ENCODE measurements at places on chromosomes 7 and 10.

- DNase-seq, result no peak
Observed at GRCh38 chr7:127348247-127348631, 44.3 kb downstream of the ZNF800 start.

DNA sequence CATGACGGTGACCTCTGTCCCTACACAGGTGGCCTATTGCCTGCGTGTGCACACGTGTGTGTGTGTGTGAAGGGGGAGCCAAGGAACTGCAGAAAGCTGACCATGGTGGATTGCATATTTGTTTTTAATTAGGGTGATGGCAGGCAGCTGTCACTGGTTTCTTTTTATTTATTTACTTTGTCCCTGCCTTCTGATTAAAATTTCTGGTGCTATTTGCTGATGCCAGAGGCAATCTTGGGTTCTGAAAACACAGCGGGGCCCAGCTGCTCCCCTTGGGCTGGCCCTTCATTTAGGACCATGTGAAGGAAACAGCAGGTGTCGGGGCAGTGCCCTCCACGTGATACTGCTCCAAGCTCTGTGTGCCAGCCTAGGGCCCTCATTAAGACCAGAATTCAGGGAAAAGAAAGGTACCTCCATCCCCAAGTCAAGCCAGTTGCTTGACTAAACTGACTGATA, 71.3 kb upstream of the PODXL start:
- DNase-seq, result no peak

DNA sequence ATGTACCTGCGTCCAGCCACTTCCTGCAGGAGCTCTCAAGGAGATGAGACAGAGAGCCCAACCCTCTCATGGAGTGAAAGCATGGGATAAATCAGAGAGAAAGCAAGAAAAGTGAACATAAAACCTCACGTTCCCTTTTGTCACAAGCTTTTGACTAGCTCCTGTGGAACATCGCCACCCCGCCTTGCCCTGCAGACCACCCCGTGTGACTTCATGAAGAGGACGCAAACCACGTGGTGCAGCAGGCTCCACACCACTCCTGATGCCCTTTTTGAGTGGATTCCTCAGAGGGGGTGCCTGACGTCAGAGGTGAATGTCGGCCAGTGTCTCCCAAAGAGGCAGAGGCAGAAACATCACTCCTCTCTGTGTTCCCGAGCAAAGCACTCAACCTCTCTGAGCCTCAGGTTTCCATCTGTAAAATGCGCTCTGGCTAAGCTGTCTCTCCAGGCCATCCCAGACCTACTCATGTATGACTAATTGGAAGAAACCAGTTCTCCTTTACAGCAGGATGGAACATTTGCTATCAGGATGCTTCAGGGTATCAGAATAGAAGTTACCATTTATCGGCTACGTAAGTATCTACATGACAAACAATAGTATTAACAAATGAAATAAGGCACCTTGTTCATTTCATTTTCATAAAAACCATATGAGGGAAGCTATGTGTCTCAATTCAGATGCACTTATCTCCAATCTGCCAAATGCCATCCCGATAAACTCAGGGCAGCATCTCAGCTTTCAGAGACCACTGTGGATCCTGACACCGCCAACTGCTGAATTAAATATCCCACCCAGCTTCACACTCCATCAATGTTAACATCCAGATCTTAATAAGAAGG, 5.3 kb downstream of the ZNF488 start:
- DNase-seq, result no peak

- DNase-seq, result no peak
Observed at GRCh38 chr7:107162475-107162874, 6.3 kb upstream of the HBP1 start.

DNA sequence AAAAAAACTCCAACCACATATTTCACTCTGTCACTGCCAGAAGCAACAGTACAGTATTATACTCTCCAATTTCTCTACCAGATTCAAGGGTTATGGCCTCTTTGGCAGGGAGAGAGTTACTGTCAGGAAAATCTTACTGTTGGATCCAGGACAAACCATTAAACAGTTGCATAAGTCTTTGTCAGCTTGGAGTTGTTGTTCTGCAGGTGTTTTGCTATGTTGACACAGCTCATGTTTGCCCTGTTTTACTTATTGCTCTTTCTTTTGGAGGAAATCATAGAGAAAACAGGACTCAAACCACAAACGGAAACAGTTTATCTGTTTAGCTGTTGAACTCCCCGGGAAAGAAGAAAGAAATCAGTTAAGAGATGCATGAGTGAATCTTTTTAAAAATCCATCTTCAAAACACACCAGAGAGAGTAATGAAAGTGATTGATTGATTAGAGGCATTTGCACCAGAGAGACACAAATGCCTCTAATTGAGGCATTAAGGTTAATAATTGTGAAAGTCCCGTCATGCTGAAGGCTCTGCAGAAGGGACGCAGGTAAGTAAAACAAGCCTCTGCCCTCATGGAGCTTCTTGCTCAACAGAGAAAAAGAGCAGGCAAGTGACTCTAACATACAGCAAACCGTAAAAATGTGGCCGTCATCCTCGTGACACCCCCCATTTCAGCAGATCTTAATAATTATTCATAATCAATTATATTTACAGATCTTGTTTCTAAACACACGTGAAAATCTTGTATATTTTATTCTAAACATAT, 38.7 kb upstream of the ARHGAP21 start:
- no peak for DNase-seq

DNA sequence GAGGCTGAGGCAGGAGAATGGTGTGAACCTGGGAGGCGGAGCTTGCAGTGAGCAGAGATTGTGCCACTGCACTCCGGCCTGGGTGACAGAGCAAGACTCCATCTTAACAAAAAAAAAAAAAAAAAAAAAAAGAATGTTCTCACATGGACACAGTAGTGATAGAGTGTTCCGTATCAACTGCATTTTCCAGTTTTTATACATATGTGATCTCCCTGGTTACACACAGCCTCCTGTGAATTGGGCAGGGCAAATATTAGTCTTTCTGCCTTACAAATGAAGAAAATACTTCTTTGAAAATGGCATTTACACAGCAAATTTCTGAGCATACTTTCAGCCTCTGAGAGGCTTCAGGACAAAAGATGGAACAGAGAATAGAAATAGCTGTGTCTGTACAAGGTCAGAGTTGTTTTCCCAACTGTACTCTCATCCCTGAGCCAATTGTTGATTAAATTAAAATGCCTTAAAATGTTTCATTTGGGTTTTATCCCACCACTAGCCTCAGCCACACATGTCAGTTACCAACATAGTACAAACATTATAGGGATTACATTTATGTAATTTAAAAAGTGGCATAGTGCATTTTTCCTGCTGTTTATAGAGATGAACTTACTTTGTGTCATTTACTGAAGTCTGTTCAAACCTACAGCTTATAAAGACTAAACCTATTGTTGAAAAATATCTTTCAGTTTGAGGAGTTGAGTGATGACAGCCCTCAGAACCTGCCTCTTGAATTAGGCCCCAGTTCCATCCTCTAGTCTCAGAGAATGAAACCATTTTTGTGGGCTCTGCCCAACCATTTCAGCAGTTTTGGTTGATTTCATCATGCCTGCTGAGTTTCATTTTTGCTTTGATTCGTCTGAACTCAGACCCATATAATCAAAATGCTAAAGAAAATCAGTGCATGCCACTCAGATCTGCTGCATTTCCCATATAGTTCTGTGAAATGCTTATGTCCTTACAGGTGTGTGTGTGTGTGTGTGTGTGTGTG, 609.4 kb upstream of the C7orf33 start:
- no peak for DNase-seq

DNA sequence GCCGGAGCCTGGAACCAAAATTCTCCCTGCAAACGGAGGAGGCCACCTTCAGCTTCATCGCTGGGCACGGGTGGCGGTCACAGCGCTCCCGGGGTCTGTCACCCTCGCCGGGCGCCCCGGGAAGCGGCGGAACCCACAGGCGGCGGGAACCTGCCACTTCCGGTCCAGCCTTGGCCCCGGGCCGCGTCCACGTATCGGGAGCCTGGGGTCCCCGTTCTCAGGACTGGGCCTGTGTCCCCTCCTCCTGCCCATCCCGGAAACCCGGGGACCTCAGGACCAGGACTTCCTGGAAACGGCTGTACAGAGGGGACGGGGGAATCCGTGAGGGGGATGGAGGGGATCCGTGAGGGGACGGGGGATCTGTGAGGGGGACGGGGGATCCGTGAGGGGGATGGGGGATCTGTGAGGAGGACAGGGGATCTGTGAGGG, 25.4 kb downstream of the PDGFA start:
- no peak for DNase-seq

DNA sequence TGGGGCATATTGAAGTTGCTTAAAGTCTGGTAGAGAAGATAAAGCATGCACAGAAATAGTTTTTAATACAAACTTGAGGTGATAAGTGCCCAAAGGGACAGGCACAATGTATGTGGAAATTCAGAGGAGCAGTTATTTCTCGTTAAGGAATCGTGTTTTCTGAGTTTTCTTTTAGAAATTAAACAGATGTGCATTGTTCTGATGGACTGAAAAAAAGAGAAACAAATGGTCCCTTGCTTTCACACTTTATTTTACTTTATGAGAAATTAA, 45.6 kb downstream of the CNNM2 start:
- DNase-seq, result no peak

- DNase-seq, result no peak
Observed at GRCh38 chr10:85407088-85407487, 959.5 kb downstream of the GRID1 start.

- no peak for DNase-seq
Observed at GRCh38 chr10:72328829-72329204, 25.9 kb downstream of the DNAJB12 start.

GRCh38 chr7:12649348-12649747, 38.1 kb upstream of the ARL4A start:
- DNase-seq, result no peak

DNA sequence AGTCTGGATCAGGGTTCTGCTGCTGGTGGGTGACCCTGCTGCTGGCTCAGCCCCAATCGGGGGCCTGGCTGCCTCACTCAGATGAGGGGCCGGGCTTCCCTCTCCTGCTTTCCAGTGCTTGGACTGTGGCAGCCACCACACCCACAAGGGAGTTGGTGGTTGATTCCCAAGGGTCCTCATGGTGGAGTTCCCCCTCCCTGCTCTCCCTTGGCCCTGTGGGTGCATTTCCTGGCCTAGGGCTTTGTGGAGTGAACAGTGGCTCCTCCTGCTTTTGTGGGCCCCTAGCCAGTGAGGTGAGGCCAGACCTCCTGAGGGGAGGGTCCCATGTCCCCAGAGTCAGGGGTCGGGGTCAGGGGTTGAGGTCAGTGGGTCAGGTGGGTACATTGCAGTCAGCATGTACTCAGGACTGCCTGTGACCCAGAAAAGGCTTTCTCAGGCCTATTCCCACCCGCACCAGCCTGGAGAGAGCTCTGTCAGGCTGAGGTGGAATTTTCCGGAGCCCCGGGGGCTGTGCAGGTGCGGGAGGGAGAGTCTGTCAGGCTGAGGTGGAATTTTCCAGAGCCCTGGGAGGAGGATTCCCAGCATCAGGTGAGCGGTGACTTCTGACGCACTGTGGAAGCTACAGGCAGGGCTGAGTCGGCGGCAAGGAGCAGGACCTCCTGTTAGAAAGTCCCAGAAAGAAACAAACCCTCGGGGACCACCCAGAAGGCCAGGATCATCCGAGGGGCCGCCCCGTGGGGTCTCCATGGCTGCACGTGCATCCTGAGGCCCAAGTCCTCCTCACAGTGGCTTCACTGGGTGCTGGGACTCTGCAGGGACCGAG, 94.4 kb upstream of the INSIG1 start:
- DNase-seq, result no peak

DNA sequence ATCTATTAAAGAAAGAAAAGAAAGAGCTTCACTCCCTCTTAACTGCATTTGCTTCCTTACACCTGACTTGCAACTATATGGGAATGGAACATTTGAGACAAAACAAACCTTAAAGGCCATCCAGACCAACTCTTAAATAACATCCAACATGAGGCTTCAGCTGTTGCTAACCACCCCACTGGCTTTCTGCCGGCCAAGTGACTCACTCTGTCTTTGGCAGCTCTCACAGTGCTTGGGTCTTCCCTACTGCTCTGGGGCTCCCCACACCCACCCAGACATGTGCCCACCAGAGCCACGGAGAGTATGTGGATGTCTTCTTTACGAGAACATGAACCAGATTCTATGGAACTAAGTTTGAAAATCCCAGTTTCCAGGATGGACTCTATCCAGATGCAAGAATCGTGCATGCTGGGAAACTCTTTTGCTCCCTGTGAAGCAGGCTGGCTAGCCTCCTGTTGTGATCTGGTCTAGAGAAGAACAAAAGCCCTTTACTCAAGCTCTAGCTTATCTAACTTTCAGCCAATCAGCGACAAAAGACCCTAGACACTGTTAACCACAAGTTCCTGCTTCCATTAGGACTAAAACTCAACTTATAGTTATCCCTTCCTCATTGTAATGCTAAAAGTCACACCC, 245.7 kb downstream of the TCERG1L start:
- DNase-seq, result no peak

- no peak for DNase-seq
Observed at GRCh38 chr7:115047958-115048720, 126.2 kb downstream of the MDFIC start.

- DNase-seq, result peak; percentile 76
Observed at GRCh38 chr10:32149252-32149955, 93.2 kb upstream of the KIF5B start.

GRCh38 chr10:71973777-71974488, 9.7 kb downstream of the CHST3 start:
- DNase-seq, result no peak

DNA sequence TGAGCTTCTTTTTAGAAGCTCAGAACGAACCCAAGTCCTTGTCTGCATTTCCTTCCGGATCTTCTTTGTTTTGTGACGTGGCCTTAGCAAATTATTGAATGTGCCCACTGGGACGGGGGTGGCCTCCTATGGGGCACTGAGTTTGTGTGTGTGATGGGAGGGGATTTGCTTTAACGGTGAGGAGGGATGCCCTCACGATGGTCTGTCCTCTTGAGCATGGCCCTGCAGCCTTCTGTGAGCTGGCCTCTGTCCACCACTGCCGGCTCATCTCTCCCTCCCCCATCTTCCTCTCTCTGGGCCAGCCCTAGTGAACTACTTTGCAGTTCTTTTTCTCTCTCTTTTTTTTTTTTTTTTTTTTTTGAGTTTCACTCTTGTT, 62.9 kb upstream of the MKRN1 start:
- DNase-seq, result no peak

- no peak for DNase-seq
Observed at GRCh38 chr7:18873734-18874336, 243.6 kb downstream of the TWIST1 start.

DNA sequence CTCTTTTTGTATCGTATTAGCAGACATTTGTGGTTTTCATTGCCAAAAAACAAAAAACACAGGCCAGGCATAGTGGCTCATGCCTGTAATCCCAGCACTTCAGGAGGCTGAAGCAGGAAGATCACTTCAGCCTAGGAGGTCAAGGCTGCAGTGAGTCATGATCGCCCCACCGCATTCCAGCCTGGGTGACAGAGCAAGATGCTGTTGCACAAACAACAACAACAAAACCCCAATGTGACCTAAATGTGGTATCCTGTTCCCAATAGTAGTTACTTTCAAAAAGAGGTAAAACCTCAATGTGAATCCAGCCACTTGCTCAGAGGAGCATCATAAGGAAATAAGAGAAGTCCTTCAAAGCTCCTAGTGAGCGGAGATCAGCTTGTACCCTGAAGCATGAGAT, 45.8 kb upstream of the SKAP2 start:
- DNase-seq, result no peak

- DNase-seq, result no peak
Observed at GRCh38 chr7:33906697-33907096, 1.4 kb downstream of the BMPER start.
